GM13977 (cell line): ENCODE measurements at places on chromosomes 2 and 18.
A peak's percentile ranks its signal among the peaks of the same experiment; 100 is the strongest.

DNA sequence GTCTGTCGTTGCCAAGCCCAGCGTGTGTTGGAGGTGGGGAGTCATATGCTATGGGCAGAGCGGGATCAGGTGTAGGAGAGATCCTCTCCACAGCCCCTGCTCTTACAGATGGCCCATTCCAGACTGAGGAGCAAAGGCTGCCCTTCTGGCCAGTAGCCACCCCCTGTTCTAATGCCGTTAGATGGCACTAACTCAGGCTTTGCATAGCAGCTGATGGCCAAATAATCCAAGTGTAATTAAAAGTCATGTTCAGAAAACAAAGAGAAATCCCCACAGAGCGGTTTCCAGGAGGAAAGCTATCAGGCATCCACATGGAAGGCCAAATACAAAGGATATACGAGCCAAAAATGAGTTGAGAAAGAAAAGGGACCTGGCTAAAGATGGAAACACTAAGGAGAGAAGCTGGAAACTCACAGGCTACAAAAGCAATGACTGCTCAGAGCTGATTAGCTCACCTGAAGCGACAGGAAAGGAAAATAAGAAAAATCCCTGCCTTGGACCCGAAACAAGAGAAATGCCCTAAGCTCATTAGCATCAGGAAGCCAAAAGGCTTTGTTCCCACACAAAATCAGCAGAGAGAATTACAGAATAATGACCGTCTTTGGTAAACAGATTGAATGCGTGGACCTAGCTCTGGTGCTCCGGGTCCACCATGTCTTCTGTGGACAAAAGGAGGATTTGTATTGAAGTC lies 1002.4 kb upstream of the KLHL29 start:
- DNase-seq = no peak

DNA sequence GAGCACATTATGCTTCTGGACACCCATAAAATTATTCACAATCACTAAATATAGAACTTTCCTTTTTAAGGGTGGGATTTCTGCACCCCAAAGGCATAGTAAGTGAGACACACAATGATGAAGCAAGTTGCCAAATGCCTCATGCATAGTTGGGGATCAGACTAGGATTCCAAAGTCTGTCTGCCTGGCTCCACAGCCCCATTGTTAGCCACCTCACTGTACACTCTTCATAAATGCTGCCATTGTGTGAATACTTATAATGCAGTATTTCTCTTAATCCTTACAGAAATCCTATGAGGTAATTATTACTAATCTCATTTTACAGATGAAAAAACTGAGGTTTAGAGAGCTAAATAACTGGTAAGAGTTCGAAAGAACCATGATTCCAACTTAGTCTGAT lies 738.6 kb downstream of the ERBB4 start:
- no peak for DNase-seq

DNA sequence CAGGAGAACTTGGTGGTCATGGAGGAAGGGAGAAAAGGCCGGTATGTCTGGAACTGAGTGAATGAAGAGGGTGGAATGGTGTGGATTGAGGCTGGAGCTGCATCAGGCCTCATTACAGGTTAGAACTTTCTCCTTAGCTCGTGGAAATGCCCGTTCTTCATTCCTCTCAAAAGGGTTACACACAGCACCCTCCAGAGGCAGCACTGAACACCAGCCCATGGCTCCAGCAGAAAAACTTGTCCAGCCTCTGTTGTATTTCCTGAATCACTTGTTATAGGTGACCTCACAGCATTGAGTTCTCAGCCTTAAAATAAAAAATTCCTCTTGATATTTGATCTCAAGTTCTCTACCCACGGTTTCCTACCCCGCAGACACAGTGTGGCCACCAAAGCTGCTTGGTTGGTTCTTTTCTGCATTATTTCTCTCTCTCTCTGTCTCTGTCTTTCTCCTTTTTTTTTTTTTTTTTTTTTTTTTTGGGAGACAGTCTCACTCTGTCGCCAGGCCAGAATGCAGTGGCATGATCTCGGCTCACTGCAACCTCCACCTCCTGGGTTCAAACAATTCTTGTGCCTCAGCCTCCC lies 89.6 kb downstream of the ITGB1BP1 start:
- no peak for DNase-seq

GRCh38 chr18:22914633-22915032 lies 18.5 kb upstream of the RBBP8 start:
- DNase-seq = no peak

DNA sequence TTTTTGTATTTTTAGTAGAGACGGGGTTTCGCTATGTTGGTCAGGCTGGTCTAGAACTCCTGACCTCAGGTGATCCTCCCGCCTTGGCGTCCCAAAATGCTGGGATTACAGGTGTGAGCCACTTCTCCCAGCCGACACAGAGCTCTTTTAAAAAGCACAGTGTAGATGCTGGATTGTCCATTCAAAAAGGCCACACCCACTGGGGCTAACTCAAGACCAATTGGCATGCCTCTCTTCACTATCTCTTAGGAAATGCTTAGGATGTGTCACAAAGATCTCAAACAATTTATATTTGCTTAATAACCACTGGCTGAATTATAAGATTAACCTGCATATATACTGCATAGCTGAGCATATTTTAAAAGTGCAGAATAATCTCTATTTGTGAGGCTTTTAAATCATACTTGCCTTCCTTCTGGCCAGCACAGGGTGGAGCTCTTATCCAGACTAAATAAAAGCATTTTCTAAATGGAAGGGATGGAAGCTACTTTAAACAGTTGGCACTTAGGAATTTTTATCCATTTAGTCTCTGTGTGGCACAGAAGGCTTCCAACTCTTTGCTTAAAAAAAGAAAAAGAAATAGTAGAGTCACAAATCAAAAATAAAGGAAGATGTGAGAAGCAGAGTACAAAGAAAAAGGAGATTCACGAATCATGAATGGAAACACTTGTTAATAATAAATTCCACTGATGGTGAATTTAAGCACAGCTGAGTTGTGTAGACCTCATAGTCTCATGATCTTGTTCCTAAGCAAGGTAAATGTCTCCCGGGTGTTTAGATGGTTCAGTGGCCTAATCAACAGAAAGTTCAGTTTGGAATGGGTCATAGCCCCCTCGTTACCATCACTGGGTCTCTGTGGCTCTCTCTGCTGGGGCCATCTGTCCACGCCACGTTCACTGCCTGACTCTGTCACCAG lies 22.4 kb downstream of the CRYGD start:
- no peak for DNase-seq

- no peak for DNase-seq
Observed at GRCh38 chr2:135590619-135591260, 59.5 kb downstream of the R3HDM1 start.

DNA sequence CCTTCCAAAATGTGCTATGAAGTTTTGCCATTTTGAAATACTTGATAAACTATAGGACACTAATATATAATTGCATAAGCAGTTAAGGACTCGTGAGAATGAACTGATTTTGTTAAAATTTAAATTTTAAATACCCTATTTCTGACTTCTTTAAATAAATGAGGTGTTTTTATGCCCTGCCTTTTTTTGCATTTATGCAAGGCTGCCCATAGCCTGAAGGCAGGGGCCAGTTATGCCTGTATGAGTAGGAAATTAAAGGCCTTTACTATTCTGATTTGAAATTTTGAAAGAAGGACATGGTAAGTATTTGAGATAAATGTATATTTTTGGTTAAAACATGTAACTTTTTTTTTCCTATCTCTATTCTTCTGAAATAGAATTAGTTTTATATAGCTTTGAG lies 33.7 kb downstream of the TTC39C start:
- DNase-seq = no peak

DNA sequence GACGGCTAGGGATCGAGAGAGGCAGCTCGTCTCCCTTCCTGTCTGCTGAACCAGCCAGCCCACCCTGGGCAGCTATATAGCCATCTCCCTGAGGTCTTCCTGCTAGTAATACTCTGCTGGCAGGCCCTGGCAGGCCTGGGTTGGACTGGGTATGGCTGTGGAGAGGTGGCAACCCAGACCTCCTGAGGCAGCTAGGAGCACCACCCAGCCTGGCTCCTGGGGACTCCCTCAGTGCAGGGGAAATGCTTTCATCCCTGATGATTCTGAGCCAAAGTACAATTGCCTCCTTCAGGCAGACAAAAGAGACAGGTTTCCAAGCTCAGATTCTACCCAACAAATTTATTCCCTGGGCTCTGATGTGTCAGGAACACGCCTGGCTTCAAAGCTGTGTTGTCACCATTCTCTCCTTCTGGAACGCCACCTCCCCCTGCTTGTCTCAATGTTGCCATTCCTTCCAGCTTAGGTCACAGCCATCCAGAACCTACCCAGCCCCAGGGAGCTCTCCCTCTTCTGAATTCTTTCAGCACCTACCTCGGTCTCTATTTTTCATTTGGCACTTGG lies 4.7 kb upstream of the DNAJB2 start:
- no peak for DNase-seq

- DNase-seq = no peak
Observed at GRCh38 chr2:113227698-113228097, 51.0 kb downstream of the PAX8 start.

DNA sequence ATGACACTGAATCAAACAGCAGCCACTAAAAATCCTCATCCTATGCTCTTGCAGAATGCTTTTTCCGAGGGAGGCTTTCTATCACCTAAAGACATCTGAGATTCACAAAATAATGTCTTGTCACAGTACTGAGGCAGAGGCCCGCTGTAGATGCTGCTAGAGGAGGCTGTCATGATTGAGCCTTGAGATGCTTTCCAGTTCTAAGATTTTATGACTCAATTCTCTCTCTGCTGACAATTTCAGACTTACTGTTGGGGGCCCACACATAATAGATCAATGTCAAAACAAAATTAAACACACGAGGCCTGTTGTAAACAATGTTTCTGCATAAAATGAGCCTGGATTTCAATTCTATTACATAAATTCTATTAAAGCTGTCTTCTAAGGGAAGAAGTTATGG lies 132.7 kb upstream of the ARL4C start:
- DNase-seq = no peak

- peak; percentile 41 for DNase-seq
Observed at GRCh38 chr2:16281451-16282335, 341.3 kb downstream of the MYCN start.

DNA sequence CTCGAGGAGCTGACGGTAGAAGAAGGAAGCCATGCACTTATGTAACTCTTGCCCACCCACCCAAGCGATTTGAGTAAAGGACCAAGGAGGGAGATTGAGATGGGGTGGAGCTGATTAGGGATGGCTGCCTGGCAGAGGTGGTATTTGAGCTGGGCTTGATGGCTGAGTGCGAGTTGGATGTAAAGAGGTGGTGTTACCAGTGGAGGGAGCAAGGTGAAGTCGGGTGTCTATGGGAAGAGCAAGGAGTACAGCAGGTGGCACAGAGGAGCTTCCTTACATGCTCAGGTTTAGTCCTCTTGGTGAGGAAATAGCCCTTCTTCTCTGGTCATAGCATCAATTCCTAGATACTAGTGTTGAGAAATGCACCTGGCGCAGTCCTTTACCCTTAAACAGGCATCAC lies 294.2 kb upstream of the SKOR2 start:
- DNase-seq = no peak

DNA sequence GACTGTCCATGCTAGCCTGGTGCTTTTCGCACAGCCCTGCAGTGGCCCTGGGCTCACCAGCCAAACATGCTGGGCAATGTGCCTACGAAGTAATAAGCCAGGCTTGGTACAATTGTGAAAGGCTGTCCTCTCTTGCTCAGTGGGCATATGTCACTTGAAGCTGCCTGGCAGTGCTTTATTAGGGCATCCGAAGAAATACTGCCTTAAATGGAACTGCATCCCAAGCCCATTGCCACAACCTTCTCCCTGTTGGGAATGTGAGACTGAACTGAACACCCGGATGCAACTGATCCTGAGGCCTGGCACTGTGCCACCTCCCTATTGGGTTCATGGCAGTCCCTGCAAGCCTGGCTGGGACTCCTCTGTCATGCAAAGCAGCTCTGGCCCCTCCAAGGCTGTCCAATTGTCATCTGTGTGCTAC lies 15.9 kb downstream of the CAPG start:
- DNase-seq = no peak

DNA sequence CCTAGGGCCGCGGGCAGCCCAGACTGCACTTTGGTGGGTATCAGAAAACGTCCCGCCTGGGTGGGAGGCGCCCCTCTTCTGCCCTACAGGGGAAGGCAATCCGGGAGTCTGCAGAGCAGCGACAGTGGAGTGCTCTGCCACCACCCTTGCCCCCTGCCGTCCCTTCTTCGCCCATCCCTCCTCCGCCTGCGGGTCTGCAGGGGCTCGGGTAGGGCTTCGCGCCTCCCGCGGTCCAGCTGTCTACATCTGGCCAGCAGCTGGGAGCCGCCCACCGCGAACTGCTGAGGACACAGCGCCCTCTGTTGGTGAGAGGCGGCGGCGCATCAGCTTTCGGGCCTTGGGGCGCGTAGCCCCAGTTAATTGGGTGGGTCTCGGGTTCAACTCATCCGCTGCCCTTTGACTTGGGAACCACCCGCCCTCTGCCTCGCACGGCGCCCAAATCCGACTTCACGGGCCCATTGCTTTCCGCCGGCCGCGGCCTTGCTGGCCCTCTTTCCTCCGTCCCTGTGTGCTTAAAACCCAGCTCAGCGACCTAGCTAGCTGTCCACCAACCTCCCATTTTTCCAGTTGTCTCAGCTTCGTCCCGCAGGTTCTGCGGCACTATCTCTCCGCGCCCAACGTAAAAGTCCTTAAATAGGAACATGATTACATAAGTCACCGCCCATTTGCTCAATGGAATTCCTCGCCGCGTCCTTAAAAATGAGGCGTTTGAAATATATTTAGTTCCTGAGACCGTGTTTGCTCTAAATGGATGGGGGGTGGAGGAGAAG lies 17.6 kb downstream of the WNT10A start:
- peak; percentile 84 for DNase-seq

DNA sequence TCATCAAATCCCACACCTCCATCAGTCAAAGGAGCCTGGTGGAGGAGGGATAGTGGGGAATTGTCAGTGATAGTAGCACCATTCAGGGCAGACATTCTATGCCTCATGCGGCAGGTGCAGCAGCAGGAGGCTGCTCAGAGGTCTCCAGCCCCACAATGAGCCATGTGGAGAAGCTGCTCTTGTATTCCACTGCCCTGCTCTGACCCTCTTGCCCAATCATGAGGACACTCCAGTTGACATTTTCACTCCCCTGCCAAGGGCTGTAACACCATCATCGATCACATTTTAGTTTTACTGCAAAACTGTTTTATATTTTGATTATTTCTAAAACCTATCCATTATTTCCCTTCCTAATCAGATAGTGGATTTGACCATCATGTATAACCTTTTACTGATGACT lies 487.6 kb upstream of the KLHL29 start:
- no peak for DNase-seq

- no peak for DNase-seq
Observed at GRCh38 chr2:142742371-142743214, 134.9 kb upstream of the KYNU start.

DNA sequence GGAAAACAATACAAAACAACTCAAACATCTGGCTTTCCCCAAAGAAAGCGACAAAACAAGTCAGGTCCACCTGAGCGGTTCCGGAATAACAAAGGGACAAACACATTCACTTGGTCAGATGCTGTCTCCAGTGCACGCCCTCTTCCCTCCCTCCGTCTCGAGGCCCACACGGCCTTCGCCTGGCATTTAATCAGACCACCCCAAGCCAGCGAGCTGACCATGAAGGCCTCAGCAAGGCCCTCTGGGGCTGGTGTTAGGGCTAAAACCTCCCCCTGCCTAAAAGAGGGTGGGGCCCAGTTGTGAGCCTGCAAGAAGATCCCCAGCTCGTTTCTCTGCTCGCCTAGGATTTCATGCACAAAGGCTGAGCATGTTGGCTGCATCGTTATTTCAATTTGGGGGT lies 180.3 kb downstream of the EIPR1 start:
- no peak for DNase-seq

GRCh38 chr2:85887566-85888019 lies 1.2 kb downstream of the ST3GAL5 start:
- peak; percentile 35 for DNase-seq

GRCh38 chr2:35973737-35974132 lies 381.8 kb upstream of the CRIM1 start:
- DNase-seq = no peak
